ENCODE measurements at places on chromosomes 16 and 17.

GRCh38 chr16:81549547-81550431 is 105.2 kb downstream of the CMIP start:
- DNase-seq: no peak

GRCh38 chr17:20033415-20033814 is 24.3 kb downstream of the SPECC1 start:
- DNase-seq: no peak

GRCh38 chr17:35254107-35254773 is 11.4 kb downstream of the SLFN5 start:
- no peak for DNase-seq

- DNase-seq: no peak
These were observed 463.8 kb upstream of the HSBP1 start for GRCh38 chr16:83343935-83344366.

- no peak for DNase-seq
These were observed 6.7 kb downstream of the NEK8 start for GRCh38 chr17:28735242-28735722.

DNA sequence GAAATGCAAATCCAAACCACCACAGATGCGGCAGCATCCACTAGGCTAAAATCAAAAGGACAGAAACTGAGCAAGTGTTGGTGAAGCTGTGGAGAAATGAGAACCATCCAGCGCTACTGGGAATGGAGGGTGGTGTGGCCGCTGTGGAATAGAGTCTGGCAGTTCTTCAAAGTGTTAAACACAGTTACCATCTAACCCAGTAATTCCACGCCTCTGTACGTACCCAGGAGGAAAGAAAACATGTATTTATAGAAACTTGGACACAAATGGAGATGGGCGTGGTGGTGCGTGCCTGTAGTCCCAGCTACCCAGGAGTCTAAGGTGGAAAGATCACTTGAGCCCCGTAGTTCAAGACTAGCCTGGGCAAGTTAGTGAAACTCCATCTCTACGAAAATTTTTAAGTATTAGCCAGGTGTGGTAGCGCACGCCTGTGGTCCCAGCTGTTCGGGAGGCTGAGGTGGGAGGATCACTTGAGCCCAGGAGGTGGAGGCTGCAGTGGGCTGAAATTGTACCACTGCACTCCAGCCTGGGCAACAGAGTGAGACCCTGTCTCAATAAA is 11.6 kb downstream of the SLC25A10 start:
- no peak for DNase-seq

DNA sequence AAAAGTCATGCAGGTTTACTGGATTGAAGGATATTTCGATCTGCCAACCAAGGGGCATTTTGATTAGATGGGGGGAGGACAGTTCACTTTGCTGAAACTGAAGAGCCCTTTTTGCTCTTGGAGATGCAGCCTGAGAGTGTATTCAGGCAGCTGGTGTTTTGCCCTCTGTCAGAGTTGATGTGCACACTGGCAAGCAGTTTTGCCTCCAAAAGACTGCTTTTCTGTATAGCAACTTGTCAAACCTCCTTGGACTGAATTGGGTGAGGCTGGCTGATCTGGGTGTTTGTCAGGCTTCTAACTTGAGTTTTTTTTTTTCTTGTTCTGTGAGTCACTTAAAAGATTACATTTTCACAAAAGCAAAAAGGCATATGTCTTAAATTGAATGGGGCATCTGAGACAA is 22.6 kb upstream of the ANKFN1 start:
- no peak for DNase-seq

DNA sequence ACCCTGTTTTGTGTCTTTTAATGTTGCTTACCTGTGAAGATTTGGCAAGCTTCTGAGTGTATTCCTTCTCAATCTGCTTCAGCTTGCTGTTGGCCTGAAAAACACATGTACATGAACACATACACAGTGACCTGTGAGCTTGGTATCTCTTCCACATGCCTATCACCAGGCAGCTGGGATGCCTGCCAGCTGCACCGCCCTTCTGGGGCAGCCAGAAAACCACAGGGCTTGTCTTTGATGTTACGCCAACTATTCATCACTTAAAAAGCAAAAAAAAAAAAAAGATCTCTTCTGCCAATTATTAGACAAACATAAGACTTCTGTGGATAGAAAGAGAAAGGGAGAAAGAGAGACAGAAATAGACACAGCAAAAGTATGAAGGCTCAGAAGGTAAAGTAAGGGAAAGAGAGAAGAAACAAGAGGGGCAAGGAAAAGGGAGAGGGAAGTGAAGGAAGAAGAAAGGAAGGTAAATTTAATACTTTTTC is 189.2 kb upstream of the AXIN2 start:
- DNase-seq: peak; percentile 7

GRCh38 chr17:29628644-29629043 is 5.9 kb upstream of the CORO6 start:
- DNase-seq: no peak

- no peak for DNase-seq
These were observed 1.7 kb downstream of the TNFRSF13B start for GRCh38 chr17:16969931-16970906.

GRCh38 chr17:27743281-27743885 is 56.9 kb downstream of the NOS2 start:
- no peak for DNase-seq

DNA sequence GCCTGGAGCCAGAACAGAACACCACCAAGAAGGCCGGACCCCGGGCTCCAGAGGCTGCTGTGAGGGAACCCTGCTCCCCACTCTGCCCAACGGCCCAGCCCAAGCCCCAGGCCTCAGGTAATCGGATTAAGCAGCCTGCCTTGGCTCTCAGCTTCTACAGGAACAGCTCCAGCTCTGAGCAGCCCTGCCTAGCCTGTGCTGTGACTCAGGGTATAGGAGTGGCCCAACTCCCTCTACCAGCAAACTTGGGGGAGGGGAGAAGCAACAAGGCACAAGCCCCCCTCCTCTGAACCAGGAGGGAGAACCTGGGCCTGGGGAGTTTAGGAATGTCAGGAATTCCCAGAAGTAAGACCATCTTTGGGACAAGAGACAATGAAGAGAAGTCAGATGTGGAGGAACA is 849 bp upstream of the SOX15 start:
- no peak for DNase-seq

- DNase-seq: no peak
These were observed 79.9 kb downstream of the WNT3 start for GRCh38 chr17:46738544-46738943.

GRCh38 chr16:58634265-58634802 is 4.7 kb upstream of the CNOT1 start:
- DNase-seq: no peak

DNA sequence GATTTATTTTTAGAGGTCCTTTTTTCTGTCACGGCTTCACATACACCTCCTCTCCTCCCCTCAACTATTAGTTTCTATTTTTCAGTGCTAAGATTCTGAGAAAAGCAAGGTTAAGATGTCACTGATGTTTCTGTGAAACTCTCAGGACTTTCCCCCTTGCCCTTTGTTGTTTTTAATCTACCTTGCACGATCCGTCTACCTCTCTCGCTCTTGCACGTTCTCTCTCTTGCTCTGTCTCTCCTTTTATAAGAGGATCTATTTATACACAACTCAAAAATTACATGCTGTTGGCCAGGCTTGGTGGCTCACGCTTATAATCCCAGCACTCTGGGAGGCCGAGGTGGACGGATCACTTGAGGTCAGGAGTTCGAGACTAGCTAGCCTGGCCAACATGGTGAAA is 43.6 kb downstream of the RPA1 start:
- no peak for DNase-seq

DNA sequence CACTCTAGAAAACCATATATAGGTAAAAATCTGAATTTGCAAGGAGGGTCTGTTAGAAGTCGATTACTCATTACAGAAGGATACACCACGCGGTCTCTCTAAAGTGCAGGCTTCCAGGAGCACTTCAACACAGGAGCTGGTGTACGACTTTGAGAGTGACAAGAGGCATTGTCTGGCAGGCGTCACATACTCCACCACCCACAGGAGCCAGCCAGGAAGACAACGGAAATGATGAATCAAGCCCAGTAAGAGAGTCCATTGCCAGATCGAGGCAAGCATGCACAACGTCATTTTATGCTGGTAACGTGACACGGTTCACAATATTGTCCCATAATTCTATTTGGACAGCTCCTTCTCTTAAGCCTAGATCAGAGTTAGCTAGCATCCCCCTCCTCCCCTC is 15.0 kb upstream of the CACNG4 start:
- DNase-seq: no peak

- no peak for DNase-seq
These were observed 826 bp upstream of the MPO start for GRCh38 chr17:58281511-58282011.

GRCh38 chr17:64174686-64175456 is 44.9 kb upstream of the ERN1 start:
- no peak for DNase-seq

DNA sequence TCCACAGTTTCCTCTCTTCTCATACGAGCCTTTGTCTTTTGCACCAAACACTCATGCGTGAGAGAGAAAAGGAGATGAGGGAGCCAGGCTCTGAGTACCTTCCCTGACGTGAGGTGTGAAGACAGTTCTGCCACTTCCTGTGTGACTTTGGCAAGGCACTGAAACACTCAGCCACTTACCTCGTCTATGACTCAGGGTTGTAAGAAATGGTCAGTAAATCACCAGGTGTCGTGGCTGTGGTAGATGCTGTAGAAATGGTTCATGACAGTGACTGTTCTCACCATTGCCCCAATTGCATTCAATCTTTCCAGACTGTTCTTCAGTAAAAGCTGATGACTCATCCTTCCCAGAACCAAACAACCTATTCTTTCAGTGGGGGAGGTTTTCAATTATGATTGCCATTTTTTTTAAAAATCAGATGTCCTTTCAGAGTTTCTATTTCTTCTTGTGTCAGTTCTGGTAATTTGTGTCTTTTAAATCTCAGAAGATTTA is 49.2 kb upstream of the CBFA2T3 start:
- peak; percentile 27 for DNase-seq

- no peak for DNase-seq
These were observed 44.8 kb downstream of the RNF135 start for GRCh38 chr17:31015639-31016038.

GRCh38 chr16:70647441-70648359 is 1.3 kb downstream of the IL34 start:
- no peak for DNase-seq

DNA sequence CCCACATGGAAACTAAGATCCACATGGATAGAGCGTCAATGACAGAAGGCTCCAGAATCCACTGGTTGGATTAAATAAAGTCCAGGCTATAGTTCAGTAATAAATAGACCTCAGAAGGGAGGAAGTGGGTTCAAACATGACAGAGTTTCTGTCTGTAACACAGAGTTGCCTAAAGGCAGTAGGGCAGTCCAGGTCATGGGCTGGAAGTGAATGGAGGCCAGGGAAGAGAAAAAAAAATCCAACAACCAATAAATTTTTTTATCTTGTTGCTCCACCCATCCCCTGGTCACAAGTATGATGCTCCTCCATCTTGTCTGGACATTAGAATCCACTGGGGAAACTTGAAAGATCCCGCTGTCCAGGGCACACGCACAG is 92.4 kb downstream of the RGS9 start:
- no peak for DNase-seq

GRCh38 chr17:17235212-17236174 is 1.5 kb downstream of the FLCN start:
- DNase-seq: no peak

GRCh38 chr17:78401246-78401645 is 22.8 kb downstream of the PGS1 start:
- DNase-seq: no peak

GRCh38 chr16:1990351-1991134 is 773 bp downstream of the SYNGR3 start:
- no peak for DNase-seq

DNA sequence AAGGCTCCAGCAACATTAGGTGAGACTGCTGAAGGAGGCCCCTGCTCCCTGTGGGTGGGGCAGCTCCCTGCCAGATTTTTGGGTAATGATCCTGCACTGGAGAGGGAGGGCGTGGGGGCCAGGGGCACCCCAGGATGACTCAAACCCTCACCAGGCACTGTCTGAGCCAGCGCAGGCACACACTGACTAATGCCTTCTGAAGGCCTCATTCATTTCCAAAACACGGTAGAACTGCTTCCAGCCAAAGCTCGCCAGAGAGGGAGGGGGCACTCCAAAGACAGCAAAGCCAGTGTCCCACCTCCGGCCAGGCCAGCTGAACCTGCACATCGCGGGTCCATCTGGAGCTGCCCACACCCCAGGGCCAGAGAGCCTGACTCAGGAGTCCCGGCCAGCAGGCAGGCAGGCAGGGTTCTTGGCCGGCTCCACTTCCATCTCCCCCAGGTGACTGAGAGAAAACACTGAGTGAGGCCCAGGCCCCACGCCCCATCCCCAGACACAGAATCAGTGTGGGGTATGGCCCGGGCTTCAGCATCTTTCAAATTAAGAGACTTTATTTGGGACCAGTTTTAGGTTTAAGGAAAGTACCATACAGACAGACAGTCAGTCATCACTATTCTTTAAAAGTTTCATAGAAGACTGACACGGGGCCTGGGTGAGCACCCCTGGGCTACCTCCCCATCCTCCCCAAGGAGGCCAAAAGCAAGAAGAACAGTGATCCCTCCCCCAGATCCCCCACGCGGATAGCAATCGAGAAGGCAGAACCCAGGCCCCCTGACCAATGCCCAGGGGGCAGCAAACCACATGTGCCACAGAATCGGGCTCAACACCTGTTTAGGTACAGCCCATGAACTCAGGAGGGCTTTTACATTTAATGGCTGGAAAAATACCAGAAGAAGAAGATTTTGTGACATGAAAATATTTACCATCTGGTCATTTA is 2.3 kb downstream of the PIEZO1 start:
- no peak for DNase-seq

DNA sequence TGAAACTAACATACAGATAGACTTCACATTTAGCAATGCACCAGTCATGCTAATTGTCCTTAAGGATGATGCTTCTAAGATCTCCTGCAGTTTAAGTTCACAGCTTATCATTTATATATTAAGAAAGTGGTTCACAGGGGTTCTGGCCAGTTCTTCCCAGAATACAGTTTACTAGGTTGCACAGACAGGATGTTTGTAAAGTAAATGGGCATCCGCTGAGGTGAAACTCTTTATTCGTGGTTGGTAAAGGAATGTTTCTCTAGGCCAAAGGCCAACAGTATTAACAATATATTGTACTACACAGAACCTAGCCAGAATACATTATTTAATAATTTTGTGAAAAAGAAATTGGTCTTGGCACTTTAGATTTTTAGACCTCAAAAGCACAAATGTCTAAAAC is 1427.3 kb downstream of the CDH8 start:
- no peak for DNase-seq

DNA sequence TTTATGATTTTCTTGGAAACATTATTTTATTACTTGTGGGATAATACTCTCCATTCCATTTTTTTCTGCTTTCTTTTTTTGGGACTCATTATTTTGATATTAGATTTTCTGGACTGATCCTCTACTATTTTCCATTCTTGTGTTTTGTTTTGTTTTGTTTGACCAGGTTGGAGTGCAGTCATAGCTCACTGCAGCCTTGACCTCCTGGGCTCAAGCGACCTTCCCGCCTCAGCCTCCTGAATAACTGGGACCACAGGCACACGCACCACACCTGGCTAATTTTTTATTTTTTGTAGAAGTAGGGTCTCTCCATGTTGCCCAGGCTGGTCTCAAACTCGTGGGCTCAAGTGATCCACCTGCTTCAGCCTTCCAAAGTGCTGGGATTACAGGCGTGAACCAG is 44.1 kb downstream of the RBBP6 start:
- DNase-seq: no peak

Measured in activated T-helper 1 cell treated with anti-CD3 and anti-CD28 coated beads, Interleukin-2, amount 50 U/mL, for 16 hours (primary cell).